ENCODE measurements at places on chromosomes 2 and 18.
A peak's percentile ranks its signal among the peaks of the same experiment; 100 is the strongest.

DNA sequence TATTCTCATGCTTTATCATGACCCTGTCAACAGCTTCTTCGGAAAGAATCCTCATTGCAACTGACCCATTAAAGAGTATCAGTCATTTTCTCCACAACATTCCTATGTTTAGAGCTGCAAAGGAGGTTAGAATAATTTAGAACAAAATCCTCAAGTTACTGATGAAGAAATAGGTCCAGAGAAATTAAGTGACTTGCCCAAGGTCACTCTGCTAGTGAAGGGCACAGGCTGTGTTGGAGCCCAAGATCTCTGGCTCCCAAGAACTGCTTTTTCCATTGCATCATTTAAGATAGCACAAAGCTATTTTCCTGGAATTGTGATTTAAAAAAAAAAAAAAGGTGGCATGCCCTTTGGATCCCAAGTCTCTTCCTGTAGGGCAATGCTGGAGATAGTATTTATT, 9.6 kb downstream of the IRS1 start:
- DNase-seq, result no peak

DNA sequence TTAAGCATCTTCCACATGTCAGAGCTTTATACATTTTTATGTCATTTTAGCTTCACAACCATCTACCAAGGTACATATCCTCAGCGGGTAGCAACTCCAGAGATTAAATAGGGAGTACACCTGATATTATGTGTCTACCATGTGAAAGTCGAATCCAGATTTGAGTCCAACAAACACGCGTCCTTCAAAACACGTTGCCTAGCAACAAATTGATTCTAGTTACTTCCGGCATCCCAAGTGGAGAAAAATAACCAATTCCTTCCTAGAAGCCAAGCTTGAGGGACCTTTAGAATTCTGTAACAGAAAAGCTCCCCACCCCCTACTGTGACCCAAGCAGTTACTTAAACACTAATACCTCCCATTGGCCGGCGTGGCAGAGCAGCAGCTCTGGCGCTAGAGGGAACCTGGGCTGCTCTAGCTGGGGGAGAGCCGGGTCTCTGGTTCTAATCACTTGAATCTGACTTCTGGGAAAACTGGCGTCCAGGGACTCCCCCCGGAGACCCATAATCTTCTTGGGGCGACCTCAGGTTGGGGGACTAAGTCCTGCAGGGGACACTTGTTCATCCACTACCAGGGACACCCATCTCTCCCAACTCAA, at the start of gene ERICH2:
ERICH2 (plus strand) TSS at position 371 of the 598 bp plus-strand sequence. CDS start 304 bp downstream, outside the sequence.
- DNase-seq, result peak; percentile 84

DNA sequence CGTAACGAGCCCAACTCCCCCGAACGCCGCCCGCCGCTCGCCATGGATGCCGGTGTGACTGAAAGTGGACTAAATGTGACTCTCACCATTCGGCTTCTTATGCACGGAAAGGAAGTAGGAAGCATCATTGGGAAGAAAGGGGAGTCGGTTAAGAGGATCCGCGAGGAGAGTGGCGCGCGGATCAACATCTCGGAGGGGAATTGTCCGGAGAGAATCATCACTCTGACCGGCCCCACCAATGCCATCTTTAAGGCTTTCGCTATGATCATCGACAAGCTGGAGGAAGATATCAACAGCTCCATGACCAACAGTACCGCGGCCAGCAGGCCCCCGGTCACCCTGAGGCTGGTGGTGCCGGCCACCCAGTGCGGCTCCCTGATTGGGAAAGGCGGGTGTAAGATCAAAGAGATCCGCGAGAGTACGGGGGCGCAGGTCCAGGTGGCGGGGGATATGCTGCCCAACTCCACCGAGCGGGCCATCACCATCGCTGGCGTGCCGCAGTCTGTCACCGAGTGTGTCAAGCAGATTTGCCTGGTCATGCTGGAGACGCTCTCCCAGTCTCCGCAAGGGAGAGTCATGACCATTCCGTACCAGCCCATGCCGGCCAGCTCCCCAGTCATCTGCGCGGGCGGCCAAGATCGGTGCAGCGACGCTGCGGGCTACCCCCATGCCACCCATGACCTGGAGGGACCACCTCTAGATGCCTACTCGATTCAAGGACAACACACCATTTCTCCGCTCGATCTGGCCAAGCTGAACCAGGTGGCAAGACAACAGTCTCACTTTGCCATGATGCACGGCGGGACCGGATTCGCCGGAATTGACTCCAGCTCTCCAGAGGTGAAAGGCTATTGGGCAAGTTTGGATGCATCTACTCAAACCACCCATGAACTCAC, 673 bp downstream of the PCBP1 start:
- peak; percentile 90 for DNase-seq

DNA sequence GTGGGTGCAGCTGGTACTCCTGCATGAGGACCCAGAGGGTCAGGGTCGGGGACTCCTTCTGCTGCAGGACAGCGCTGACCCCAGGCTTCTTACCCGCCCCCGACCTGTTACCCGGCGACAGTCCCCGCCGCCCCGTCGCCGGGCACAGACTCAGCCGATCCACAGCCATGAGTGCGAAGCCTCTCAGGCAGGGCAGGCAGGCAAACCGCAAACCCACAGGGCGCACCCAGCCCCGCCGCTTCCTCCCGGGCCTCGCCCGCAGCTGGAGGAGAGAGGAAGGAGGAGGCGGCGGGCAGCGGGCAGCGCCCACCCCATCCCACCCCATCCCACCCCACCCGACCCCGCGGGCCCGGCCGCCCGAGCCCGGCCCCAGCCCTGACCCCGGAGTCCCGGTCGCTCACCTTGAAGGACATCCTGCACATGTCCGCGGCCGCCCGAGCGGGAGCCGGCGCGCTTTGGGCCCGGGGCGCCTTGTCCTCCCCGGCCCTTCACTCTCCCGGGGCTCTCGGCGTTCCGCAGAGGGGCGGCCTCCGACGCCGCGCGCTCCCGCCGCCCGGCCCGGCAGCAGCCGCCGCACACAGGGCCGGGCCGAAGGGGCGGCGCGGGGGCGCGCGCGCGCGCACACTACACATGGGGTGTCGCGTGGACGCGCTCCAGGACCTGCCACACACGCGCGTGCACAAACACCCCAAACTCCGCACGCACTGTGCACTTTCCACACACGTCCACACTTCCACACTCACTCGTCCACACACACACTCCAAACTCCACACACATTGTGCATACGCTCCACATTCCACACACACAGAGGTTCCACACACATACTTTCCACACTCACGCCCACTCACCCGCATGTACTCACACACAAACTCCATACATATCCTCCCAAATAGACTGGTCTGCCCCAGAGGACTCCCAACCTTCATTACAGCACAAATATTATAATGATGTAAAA, at the start of gene ANKRD29:
ANKRD29 (minus strand) TSS at position 603 of the 955 bp plus-strand sequence; CDS start at position 422, 181 bp downstream.
- peak; percentile 32 for DNase-seq

DNA sequence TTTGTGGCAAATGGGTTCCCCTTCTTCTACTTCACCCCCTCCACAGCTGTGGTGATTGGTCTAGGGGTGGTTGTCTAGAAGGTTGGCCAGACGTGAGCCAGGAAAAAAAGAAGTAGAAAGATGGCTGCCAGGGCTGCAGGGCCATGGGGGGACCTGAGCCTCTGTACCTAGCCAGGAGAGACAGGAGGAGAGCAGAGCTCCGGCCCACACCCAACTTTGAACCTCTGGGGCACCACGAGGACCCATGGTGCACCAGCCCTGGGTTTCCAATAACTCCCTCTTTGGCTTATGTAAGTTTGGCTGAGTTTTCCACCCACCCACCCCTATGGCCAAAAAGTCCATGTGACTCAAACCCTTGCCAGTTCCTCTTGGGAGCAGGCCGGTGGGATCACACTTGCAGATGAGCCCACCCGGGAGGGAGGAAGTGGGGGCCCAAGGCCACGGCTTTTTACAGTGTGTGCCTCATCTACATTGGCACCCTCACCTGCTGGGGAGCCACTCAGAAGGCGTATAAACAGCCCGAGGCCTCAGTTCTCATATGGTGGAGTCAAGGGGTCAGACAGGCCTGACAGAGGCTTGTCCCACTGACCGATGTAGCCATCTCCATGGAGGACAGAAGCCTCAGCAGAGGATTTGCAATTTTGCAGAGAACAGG, 293.1 kb upstream of the HDAC4 start:
- DNase-seq, result no peak

- no peak for DNase-seq
Observed at GRCh38 chr2:236444187-236444586, 125.4 kb upstream of the ACKR3 start.

DNA sequence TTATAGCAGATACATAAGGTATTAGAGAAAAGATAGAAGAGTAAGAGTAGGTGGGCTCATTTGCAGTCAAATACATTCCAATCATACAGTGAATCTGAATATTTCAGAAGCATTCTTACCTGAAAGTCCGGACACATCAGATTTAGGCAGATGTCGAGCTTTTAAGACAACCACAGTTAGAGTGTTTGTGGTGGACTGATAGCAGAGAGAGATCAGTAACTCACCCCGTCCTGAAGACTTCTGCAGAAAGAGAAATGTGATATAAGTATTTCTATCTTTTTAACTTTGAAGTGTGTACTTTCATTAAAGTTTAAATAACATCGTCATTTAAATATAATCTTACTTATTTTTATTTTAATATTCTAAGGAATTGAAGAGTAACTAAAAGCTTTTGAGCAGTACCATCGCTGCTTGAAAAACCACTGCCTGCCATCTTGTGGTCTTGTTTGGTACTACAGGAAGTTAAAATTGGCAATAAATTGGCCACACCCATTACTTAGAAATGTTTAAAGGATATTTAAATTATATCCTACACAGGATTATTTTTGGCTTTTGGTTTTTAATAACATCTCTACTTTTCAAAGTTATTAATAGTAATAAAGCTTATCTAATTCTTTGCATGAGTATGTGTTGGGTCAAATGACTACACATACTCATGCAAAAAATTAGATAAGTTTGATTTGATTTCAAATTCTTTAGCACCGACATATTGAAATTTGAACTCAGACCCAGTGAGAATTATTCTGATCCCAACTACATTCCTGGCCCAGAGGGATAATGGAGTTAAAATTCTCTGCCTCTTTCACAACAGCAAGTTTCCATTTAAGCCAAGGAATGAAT, 5.5 kb downstream of the SYT4 start:
- DNase-seq, result peak; percentile 35

- DNase-seq, result no peak
Observed at GRCh38 chr2:7394195-7394594, 477.0 kb downstream of the RNF144A start.

GRCh38 chr18:68342039-68342659, 372.8 kb downstream of the TMX3 start:
- no peak for DNase-seq

DNA sequence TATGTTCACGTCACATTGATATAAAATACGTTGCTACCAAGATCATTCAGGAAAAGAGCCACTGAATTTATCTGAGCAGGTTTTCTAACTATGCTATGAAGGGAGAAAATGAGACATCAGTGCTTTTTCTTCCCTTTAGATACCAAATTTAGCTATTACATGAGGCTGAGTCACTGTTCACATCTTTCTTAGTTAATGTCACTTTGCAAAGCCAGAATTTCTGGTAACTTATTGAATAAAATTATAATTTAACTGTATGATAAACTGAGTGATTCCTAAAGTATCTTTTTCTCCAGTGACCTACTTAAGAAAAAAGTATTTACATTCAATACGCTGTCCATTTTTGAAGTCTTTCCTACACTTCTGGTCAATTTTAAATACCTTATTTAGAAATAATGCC, 22.7 kb downstream of the C1D start:
- no peak for DNase-seq

GRCh38 chr2:210873631-210874030, 317.2 kb downstream of the CPS1 start:
- no peak for DNase-seq

- no peak for DNase-seq
Observed at GRCh38 chr2:15766911-15767597, 173.3 kb upstream of the MYCN start.

DNA sequence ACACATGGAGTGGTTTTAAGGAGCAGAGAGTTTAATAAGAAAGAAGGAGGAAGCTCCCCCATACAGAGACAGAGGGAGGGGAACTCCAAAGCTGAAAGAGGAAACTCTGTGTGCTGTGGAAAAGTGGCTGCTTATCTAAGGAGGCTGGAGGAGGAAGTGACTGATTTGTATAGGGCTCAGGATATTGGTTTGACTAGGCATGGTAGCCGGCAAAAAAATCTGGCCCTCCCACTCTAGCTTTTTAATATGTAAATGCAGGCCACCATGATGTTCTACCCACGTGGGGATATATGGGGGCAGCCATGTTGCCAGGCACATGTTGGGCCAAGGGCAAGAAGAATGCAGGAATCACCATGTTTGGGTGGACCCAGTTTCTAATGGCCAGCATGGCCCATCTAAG, 64.3 kb downstream of the HNMT start:
- DNase-seq, result no peak

DNA sequence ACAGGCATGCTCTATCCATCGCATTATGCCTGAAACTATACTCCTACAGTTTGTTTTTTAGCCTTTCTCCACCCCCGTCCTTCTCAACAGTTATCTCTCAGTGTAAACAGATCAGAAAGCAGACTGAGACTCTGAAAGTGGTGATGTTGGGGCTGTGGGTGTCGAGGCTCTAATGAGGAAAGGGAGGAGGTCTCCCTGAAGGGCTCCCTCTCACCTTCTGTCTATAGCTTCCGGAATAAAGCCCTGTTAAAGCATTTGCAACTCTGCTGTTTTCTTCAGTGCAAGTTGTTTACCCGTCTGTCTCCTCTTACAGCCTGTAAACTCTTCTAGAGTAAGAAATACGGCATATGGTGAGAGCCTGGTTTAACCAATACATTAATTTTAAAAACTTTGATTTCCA, 136.7 kb upstream of the SYT4 start:
- DNase-seq, result no peak

GRCh38 chr2:53423465-53423864, 344.1 kb upstream of the CHAC2 start:
- no peak for DNase-seq

- DNase-seq, result no peak
Observed at GRCh38 chr18:37346048-37346447, 219.6 kb downstream of the CELF4 start.

DNA sequence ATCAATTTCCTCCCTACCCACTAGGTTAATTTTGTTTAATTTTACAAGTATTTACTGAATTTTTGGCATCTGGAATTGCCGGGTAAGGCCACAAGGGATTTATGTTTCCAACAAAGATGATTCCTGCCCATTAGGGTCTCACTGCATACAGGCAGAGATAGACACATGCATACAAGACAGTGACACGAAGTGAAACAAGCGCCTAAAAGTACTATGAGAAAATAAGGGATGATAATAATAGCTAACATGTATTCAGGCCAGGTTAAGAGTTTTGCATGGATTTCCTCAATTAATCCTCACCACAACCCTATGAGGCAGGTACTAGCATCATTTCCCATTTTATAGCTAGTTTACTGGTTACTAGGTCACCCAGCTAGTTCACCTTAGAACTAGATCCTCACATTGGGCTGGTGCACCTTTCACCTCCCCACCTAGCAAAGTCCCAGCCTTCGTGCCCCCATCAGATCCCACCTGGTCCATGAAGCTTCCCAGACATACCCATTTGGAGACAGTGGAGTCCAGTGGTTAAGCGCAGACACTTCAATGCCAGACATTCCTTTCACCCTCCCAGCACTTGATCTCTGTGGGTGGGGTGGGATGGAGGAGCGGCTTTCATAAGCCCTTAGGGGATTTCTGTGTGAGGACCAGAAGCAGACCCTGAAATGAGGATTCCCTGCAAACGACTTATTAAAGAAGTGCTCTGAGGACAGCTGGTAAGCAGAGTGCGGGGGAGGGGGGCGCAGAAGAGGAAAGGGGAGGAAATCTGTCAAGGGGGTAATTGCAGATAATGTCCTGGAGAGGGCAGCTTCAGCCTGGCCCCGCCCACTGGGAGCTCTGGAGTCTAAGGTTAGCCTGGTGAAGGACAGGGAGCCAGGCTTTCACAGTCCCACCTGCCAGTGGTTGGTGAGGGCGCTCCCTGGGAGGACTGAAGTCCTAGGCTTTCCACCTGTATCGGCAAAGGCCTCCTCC, 5.8 kb upstream of the DGUOK start:
- DNase-seq, result no peak

- peak; percentile 86 for DNase-seq
Observed at GRCh38 chr2:9142551-9143263, 63.9 kb upstream of the ASAP2 start.
